ENCODE measurements at places on chromosomes 2 and 18.

DNA sequence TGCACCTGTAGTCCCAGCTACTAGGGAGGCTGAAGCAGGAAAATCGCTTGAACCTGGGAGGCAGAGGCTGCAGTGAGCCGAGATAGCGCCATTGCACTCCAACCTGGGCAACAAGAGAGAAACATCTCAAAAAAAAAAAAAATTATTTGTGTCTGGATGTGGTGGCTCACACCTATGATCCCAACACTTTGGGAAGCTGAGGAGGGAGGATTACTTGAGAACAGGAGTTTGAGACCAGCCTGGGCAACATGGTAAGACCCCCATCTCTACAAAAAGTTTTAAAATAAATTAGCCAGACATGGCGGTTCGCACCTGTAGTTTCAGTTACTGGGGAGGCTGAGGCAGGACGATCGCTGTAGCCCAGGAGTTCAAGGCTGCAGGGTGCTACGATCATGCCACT is 1.6 kb upstream of the VAMP8 start:
- DNase-seq = no peak

- no peak for DNase-seq
Observed at GRCh38 chr2:189276277-189276676, 96.7 kb upstream of the COL5A2 start.

- DNase-seq = no peak
Observed at GRCh38 chr2:232329716-232330067, 48.9 kb upstream of the ALPP start.

DNA sequence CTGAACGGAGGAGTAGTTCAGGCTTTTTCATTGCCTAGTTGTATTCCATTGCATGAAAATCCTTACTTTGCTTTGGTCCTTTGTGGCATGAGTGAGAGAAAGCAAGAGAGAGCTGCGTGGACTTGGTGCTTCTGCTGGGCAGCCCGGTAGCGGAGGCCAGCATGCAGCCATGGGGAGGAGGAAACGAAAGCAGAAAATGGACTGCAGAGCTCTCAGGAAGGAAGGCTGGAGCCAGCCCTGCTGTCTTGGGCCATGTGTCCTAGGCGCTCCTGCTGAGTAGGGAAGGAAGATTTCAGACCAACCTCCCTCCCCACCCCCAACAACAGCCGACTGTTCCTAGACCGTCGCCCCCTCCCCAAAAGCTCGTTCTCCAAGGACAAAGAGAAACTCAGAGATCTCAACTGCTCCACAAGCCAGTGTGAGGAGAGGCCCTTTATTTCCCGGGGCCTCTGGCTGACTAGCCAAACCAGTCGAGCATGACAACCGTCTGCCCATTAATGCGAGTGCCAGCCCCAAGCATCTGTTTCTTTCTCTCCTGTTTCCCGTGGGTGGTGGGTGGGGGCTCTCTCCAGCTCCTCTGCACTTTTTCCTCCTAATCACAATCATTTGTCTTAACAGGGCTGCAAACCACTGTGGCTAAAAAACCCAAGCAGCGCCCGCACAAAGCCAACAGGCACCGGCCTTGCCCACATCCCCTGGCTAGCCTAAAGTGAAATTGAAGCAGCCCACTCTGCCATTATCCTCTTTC is 66.8 kb upstream of the FZD7 start:
- no peak for DNase-seq

- no peak for DNase-seq
Observed at GRCh38 chr2:200212862-200213425, 93.5 kb upstream of the SPATS2L start.

GRCh38 chr2:74290066-74290465 is 53.1 kb downstream of the SLC4A5 start:
- DNase-seq = no peak

DNA sequence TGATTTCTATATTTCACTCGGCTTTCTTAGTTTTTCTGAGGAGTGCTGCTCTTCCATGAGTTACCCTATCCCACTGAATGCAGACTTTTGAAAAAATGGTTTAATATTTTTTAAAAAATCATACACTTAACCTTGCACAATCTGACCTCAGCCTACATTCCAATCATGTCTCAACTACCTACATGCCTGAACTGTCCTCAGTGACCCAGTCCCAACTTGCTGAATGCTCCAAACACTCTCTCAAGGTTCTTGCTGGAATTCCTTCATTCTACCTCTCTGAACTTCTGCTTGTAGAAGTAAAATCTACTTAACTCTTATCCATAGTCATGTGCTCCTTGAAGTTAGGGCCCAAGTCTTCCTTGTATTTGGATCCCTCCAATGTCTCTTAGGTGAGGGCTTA is 181.6 kb downstream of the XIRP2 start:
- DNase-seq = no peak

- DNase-seq = no peak
Observed at GRCh38 chr2:122531290-122532071, 776.0 kb downstream of the TSN start.

DNA sequence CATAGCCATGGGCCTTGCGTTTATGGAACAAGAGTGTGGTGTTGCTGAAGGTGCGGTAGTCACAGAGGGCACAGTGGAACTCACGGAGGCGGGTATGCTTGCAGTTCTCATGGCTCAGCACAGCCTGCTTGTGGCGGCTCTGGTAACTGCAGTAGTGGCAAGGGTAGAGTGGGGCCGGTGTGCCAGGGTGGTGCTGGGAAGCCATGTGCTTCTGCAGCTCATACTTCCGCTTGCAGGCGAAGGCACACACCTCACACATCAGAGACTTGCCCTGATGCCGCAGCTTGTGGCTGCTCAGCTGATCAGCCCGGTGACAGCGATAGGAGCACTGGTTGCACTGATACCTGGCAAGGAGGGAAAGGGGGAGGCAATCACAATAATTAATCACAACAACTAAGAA is 14.7 kb downstream of the ZNF142 start:
- no peak for DNase-seq

- no peak for DNase-seq
Observed at GRCh38 chr2:170063456-170064235, 114.3 kb upstream of the MYO3B start.

DNA sequence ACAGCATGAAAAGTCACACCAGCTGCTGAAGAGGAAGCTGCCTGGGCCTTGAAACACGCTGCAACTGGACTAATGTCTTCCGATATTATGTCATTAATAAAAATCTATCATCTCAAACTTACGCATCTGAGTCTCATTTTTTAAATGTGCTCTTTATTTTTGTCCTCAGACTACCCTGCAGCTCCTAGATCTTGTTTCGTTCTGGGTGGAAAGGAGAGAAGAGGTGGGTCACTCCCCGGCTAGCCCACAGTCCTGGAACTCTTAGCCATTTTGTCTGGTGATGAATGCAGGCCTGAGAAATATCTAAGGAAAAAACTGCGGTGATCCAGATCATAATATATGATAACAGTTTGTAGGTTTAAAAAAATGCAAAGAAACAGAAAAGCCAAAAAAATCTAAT is 73.3 kb downstream of the TXNL1 start:
- no peak for DNase-seq

DNA sequence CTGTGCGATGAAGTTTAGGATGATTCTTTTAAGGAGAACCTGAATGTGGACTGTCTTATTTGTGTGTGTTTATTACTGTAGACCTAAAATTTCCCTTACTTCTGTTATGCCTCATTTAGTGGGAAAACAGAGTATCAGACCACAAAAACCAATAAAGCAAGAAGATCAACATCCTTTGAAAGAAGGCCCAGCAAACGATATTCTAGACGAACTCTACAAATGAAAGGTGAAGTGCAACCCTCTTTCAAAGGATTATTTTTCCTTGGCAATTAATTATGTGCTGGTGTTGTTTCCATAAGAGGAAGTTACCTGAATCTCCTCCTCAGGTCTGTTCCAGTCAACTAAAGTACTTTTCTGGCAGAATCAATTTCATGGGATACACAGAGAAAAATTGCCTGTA is 78.6 kb downstream of the EPB41L5 start:
- no peak for DNase-seq

- no peak for DNase-seq
Observed at GRCh38 chr18:56902653-56903052, 244.2 kb upstream of the BOD1L2 start.

- DNase-seq = no peak
Observed at GRCh38 chr2:36871068-36871707, 95.1 kb downstream of the STRN start.

- no peak for DNase-seq
Observed at GRCh38 chr18:71878226-71878625, 665.9 kb downstream of the CBLN2 start.

DNA sequence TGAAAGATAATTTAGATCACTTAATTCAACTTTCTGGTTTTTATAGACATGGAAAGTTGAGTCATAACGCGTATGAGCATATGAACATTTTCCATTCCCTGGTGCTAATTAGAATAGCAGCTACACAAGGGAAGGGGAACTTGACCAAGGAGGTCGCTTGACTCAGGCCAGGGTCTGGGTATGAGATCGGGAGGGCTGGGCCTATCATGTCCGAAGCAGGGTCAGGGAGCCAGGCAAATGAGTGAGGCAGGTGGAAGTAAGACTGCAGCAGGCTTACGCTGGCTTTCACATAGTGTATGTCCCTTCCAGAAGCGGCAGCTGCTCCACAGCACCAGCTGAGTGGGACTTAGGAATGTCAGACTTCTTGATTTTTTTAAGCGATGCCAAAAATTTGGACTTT is 14.7 kb downstream of the RALB start:
- no peak for DNase-seq

GRCh38 chr2:9681427-9681817 is 50.6 kb upstream of the YWHAQ start:
- no peak for DNase-seq

DNA sequence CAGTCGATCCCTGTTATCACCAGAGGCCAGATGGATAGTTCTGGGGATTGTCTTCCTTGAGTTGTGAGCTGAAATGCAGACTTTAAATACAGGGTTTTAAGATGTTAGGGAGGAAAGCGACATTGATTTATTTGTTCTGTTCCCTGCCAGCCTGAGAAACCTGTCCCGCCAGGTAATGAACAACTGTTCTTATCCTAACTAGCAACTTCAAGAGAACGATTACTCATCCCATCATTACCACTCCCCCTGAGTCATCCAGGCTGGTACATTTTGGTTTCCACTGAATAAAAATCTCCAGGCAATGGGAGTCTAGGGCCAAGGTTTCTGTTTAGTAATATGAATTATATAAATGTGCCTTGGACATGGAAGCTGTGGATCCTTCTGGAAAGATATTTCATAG is 131.2 kb downstream of the LYPD6B start:
- no peak for DNase-seq

DNA sequence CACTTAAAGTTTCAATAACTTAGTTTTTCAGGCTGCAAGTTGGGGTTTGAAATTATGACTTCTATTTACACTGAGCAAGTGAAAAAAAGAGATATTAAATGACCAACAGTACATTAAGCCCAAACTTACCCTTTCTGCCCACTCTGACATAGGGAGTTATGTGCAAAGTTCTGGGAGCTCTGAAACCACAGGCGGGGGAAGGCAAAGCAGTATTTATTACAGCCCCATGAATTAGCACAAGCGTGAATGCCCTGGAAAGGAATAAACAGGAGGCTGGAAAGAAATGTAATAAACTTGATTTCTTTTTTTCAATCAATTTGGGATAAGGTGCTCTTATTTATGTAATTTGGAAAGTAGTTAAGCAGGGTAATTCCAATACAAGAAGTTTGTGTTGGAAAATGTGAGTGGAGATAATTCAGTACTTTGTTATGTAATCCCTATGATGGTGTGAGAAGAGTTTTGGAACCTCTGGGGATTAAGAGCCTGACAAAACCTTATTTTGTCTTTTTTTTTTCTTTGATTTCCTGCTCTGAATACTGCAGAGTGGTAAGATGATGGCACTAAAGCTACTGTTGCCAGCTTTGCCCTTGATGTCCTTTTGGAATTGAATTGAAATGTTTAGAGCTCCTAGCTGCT is 351.5 kb downstream of the ARHGAP15 start:
- no peak for DNase-seq

DNA sequence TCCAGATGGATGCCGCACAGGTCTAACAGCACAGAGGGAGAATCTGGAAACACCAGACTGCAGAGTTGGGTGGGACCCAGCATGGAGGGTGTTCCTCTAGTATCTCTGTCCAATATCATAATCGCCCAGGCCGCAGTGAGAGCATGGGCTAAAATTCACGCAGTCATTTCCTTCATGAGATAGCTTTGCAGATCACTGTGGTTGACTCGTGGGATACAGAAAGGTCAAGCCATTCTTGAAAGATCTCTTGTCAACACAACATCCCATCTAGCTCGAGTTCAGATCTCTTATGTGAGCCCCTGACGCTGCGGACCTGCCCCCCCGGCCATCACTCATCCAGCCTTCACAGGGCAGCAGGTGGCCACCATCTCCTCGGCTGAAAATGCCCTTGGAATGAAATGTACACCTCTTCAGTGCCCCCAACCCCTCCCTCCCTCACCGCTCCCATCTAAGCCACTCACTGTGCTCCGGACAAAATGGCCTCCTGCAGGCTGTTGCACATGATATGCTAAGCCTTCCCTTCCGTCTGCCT is 45.9 kb downstream of the FOSL2 start:
- no peak for DNase-seq

- no peak for DNase-seq
Observed at GRCh38 chr2:1219901-1220573, 193.2 kb upstream of the TPO start.

DNA sequence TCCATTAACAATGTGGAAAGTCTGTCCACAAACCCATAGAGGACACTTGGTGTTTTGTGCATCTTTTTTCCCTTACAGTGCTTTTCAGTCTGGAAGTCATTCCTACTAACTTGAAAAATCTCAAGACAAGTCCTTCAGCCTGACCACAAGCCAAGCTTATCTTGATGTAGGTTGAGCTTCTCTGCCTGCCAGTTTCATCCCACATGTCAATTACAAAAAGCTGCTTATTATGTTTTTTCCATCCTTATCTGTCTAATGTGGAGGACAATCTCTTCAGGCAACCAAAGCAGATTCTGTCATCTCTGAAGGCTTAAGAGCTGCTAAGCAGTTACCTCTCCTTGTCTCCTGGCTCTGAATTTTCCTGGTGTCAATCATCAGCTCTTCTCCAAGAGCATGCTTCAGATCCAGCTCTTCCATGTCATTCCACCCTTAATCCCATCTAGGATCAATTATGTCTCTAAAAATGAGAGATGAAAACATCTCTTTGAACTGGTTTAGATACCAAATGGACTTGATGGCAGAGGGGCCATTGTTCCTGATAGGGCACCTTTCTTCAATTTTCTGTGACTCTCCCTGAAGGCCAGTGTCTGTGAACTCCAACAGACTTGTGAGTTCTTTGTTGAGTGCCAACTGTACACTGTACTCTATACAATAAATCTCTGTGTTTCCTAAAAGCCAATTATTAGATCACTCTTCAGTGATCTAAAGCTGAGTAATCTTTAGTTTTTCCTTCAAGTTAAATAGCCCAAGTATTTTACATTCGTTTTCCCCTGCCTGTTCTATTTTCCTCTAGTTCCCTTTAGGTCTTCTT is 208.6 kb downstream of the RBM43 start:
- no peak for DNase-seq

DNA sequence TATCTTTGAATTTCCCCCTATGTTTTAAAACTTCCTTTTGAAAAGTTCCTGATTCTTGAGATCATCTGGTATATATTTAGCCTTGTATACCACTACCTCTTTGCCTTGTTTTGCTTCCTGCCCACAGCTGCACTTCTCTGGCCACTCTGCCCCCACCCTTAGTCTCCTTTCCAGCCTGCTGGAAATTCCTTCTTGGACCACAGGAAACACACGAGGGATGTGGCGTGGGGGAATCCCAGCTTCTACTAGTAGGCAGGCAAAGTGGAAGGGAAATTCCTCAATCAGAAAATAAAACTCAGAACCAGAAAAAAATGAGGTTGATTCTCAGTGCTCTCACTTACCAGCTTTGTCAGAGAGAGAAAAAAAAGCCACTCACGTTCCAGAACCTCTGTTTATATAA is 13.4 kb downstream of the IL18RAP start:
- DNase-seq = no peak

GRCh38 chr2:63242747-63243146 is 192.1 kb downstream of the OTX1 start:
- DNase-seq = no peak

- DNase-seq = no peak
Observed at GRCh38 chr2:105712166-105712915, 32.4 kb upstream of the NCK2 start.

All from omental fat pad (tissue), 4 donors.